ENCODE measurements at places on chromosomes 5 and 9.

GRCh38 chr9:77944556-77945243 is 86.9 kb downstream of the GNAQ start:
- DNase-seq, result no peak

GRCh38 chr5:113489299-113489698 is 1.0 kb upstream of the MCC start:
- no peak for DNase-seq

DNA sequence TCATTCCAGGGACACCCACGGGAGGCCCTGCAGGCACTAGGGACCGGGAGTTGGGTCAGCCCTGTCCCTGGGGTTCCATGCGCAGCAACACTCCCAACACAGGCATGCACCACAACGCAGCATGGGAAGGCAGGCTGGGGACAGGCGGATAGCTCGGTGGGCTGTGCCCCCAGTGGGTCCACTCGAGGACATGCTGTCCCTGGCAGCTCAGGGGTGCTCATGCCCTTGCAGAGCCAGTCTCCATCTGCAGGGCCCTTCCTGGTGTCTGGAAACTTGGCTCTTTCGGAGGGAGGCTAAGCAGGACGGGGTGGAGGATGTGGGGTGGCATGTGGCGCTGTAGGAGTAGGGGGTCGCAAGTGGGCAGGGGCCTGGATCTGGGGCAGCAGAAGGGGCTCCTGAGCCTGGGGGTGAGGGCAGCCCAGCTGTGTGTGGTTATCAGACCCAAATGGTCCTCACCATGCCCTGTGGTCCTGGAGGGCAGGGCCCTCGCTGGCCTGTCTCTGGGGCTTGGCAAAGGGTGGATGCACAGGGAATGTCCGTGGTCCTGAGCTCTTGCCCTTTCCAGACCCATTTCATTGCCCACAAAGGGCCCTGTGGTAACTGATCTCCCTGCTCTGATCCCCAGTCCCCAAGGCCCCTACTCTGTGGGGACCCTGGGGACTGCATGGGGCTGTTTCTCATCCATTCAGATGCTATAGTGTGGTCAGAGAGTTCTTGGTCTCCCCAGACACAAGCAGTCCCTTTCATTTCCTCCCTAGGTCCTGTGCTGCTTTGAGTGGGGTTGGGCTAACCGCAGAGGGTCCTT is 90.3 kb upstream of the PHYKPL start:
- DNase-seq, result no peak

- peak; percentile 28 for DNase-seq
Observed at GRCh38 chr9:134335061-134335460, 8.8 kb downstream of the RXRA start.

GRCh38 chr9:14677872-14678271 is 15.4 kb downstream of the ZDHHC21 start:
- DNase-seq, result no peak

DNA sequence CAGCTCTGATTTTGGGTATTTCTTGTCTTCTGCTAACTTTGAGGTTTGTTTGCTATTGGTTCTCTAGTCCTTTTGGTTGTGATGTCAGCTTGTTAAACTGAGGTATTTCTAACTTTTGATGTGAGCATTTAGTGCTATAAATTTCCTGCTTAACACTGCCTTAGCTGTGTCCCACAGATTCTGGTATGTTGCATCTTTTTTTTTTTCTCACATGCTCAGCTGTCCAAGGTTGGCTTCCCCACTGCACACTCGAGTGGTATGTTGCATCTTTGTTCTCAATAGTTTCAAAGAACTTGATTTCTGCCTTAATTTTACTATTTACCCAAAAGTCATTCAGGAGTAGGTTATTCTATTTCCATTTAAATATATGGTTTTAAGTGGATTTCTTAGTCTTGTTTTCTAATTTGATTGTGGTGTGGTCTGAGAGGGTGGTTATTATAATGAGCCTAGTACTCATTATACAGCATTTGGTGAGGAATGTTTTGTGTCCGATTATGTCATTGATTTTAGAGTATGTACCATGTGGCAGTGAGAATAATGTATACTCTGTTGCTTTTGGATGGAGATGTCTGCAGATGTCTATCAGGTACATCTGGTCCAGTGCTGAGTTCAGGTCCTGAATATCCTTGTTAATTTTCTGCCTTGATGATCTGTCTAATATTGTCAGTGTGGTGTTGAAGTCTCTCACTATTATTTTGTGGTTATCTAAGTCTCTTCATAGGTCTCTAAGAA is 42.2 kb upstream of the IFNE start:
- no peak for DNase-seq
